ENCODE measurements at places on chromosomes 16 and 17. TPM values are rescaled to one million over a fixed set of nuclear protein-coding genes. Genes with fewer than 3 reads are reported as not detected.

The KRTAP2-3 gene
- polyA plus RNA-seq = not detected

The TAC4 gene
- 0.69 TPM for polyA plus RNA-seq

The NSRP1 gene
- 40.8 TPM for polyA plus RNA-seq

The SIAH1 gene
- polyA plus RNA-seq = 56.2 TPM

The TBC1D28 gene
- not detected for polyA plus RNA-seq

The RPA1 gene
- 147 TPM for polyA plus RNA-seq

The C16orf89 gene
- polyA plus RNA-seq = 146 TPM

The GGT6 gene
- polyA plus RNA-seq = 3.9 TPM

GRCh38 chr16:8887952-8888560, 5.9 kb downstream of the LITAFD start:
- no peak for DNase-seq

DNA sequence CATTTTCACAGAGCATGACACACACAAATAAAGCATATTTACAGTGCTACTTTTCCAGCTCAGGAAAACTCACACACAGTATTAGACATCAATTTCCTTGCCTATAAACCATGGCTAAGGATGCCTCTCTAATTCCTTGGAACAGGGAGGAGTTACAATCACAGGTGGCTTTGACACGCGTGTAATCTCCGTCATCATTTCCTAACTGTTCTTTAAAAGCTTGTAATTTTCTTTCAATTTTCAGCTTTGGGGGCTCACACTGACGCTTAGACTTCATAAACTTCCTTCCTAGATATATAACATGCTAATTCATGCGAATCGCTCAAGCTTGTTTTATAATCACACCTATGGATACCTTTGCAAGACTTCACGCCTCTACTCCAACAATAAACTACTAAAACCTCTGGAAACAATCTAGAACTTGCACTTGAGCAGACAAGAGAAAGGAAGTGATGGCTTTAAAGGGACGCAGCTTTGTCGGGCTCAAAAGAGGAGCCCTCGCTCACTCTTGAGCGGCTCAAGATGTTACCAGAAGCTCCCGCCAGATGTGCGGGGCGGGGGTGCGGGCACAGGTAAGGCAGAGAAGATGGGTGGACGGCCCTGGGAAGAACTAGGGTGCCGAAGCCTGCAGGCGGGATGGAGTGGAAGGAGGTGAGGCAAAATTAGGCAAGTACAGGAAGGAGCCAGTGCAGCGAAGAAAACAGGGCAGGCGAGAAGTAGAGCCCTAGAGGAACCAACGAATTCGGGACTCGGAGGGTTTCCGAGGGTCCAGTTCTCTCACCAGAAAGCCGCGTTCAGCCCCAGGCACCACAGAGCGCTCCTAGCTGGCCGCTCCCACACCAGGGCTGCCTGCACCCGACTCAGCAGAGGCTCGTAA, 631 bp downstream of the RETREG3 start:
- no peak for DNase-seq

- DNase-seq = no peak
Measured at GRCh38 chr17:68302666-68303065, 11.4 kb downstream of the ARSG start.

DNA sequence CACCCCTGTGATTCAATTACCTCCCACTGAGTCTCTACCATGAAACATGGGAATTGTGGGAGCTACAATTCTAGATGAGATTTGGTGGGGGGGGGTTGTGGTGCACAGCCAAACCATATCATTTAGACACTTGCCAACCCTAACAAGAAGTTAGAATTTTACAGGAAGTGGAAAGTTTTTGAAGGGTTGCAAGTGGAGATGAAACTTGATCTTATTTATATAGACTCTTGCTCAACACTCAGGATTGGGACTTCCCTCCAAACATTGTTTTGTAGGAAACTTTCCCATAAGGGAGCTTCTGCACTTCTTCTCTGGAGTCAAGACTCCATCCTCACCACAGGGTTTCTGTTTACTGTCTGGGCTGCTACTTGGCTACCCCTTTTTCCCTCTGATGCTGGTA, 266.7 kb upstream of the CDH11 start:
- DNase-seq = no peak

DNA sequence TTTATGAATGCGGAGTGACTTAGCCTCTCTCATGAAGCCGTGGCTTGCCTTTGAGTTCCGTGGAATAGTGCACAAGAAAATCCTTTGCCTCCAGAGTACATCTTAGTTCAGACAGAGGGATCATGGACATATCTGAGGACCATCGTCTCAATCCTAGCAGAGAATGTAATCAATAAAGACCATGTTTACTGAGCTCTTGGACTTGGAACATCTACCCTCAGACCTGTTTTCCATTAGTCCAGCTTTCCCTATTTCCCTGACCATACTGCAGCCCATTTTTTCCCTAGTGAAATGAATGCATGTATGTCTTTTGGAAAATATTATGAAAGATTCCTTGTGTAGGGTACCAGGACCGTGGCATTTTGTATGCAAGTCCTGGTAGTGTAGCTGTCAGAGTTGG, 90.2 kb downstream of the PLCG2 start:
- DNase-seq = no peak

DNA sequence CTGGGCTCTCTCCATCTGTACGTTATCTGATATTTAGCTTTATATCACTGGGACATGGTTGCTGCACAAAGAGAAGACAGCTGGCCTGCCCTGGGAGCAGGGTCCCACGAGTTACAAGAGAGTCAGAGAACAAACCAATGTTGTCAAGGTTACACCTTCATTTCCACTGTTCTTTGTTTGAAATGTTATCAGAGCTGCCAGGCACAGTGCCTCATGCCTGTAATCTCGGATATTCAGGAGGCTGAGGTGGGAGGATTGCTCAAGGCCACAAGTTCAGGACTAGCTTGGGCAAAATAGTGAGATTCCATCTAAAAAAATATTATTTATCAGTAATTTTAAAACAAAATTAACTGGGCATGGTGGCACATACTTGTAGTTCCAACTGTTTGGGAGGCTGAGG, 34.6 kb downstream of the ATP6V0A1 start:
- no peak for DNase-seq

DNA sequence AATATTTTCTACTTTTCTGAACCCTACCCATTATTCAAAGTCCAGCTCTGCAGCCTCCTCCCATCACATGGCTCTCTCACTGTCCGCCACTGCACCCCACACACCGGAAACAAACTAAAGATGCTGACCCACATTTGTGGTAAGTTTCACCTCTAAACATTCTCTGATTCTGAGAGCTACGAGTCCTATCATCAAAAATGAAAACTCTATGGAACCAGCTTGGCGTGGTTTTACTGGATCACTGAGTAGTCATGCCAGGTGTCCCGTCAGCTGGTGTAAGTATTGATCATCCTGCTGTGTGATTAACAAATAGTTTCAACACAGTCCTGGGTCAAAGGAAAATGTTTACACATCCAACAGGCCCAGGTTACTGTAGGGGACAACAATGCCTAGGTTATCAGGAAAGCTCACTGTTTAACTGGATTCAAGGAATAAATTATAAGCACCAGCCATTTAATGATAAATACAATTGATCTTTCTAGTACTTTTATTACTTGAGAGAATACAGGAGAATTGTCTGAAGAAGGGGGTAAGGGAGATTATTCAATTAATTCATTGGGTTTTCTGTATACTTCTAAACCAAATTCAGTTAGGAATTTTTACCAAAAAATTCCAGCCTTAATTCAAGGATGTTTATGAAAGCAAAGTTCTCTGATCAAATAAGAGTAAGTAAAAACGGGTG, 33.9 kb downstream of the CYTH1 start:
- no peak for DNase-seq

GRCh38 chr16:17295948-17296347, 174.8 kb downstream of the XYLT1 start:
- no peak for DNase-seq

DNA sequence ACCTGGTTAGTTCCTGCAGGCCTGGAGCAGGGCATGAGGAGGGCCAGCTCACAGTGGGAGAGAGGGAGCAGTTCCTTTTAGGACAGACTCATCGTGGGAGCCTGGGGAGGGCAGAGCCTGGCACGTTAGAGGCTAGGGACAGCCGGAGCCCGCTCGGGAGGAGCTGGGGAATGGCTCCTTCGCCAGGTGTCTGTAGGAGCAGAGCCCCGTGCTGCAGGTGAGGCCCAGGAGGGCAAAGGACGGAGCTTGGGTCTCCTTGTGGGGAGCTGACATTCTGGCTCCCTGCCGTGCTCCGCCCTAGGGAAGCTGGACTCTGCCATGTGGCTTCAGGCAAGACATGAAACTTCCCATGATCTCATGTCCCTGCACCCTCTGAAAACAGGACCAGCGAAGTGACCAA, 18.7 kb upstream of the MTSS2 start:
- no peak for DNase-seq

DNA sequence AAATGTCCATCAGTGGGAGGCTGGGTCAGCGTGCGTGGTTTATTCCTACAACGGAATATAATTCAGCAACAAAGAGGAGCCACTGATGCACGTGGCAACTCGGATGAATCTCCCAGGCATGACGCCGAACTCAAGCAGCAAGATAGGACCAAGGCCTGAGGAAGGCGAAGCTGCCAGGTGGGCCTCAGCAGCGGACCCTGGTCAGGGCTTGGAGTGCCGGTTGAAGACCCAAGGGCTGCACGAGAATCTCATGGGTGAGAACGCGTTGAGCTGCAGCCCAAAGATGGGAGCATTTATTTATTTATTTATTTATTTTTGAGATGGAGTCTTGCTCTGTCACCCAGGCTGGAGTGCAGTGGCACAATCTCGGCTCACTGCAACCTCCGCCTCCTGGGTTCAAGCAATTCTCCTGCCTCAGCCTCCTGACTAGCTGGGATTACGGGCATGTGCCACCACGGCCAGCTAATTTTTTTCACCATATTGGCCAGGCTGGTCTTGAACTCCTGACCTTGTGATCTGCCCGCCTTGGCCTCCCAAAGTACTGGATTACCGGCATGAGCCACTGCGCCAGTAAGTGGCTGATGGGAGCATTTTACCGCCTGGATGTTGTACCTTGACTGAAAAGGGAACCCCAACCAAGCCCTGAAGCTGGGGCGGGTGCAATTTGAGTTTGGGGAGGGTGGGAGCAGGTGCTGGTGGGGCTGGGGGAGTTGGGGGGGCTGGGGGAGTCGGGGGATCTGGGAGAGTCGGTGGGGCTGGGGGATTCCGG, 18.1 kb upstream of the BAHCC1 start:
- DNase-seq = no peak

DNA sequence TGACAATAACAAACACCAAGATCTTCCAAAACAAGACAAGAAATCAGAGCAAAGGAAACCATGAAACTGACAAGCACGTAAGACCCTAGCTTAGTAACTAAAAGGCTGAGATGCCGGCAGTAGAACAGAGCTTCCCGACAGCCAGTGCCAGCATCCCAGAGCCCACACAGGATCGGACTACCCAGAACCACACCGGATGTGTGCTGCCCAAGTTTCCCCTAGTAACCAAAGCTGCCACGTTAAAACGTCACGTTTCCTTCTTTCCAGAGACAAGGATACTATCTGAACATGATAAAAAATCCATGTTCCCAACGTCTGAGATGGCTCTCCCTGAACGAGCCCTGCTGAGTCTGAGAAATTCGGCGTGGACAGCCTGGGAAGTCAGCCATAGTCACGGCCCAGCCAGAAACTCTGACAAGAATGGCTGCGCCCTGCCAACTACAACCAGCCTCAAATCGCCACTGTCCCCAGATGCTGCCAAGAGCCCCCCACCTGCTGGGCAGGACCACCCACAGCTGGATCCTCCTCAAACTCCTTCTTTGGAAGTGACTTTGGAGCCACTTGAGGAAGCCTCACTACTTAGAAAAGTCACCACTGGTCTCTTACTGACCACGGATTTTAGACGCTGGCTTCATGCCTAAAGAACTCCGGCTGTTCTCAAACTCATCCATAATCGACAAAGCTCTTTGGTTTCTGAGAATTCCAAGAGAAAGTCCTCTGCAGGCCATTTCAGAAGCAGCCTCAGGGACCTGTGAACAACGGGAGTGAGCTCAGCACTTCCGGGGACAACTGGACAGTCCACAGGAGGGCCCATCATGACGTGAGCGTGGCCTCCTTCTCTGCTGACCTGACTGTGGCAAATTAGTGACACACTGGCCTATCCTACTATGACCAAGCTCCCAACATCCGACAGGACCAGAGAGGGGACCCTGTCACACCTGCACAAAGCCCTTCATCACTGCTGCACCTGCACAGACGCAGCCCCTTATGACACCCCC, 16.7 kb downstream of the CCDC57 start:
- peak; percentile 34 for DNase-seq

GRCh38 chr16:75928295-75928694, 202.0 kb upstream of the CPHXL start:
- no peak for DNase-seq

DNA sequence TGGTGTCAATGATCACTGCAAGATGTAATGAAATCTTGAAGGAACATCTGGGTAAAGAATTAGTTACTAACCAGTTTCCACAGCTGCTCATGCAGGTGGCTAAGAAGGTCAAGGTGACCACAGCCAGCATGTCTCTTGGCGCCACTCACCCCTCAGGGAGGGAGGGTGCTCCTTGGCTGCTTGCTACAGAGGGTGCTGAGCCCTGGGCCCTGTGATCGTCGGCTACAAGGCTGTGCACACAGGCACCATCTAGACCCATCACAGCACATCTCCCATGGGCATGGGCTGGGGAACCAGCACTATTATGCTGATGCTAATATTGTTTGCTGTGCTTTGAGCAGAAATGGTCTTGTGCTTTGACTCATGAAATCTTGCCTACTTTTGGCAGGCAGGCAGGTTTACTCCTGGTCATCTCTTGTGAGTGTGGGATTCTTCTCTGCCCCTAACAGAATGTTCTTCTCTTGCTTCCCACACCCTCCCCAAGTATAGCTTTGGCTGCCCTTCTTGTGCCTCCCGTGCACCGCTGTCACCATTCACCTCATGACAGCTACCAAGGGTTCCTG, 36.4 kb downstream of the TXNDC11 start:
- DNase-seq = no peak

GRCh38 chr17:42325026-42325425, 36.7 kb downstream of the STAT5A start:
- no peak for DNase-seq

GRCh38 chr16:2482708-2483534, 8.0 kb downstream of the TBC1D24 start:
- no peak for DNase-seq

DNA sequence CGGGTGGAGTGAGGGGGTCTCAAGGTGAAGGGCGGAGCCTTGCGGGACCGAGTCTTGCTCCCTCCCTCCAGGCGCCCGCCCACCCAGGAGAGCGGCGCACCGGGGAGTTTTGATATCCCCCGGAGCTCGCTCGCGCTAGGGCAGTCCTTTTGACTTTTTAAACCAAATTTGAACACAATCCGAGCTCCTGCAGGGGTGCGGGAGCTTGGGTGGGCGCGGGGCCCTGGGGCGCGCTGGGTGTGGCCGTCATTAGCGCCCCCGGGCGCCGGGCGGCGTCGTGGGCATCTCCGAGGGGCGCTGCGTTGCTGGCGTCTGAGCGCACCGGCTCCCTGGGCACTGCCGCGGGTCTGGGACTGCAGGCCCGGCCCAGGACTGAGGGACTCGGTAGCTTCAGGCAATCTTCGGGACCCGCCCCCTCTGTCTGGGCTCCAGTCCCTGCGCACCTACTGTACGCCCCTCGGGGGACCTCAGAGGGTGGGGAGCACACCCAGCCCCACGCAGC, 10.9 kb downstream of the MAF start:
- DNase-seq = no peak

DNA sequence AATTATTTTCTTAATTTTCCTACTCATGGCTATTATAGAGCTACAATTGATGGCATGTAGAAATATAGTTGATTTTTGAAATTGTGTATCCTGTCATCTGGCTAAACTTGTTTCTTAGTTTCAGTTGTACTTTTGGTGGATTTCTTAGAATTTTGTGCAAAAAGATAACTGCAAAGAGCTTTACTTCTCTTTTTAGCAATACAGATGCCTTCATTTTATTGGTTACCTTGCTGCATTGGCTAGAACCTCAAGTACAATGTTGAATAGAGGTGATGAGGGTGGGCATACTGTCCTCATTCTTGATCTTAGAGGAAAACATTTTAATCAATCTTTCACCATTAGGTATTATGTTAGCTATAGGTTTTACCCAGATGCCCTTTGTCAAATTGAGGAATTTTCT, 67.9 kb downstream of the METRNL start:
- no peak for DNase-seq

Data from right lung (tissue), 10 donors.